ENCODE measurements at places on chromosomes 5 and 9. TPM values are rescaled to one million over a fixed set of nuclear protein-coding genes. Genes with fewer than 3 reads are reported as not detected.

DNA sequence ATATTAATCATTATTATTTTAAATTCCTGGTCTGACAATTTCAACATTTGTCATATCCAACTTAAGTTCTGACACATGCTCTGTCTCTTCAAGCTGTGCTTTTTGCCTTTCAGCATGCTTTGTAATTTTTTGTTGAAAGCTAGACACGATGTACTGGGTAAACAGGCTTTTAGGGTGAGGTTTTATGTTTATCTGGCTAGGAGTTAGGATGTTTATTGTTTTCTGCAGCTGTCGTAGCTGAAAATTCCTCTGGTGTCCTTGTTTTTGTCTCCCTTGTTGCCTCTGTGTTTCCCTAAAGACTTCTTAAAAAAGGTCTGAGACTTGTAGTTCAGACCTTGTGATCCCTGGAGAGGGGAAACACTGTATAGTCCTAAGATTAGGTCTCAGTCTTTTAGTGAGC lies 20.6 kb downstream of the TUT7 start:
- H3K36me3 ChIP-seq = peaks cover 72% of the 10 kb centered on the region
- no peak overlapping the region for H3K4me3 ChIP-seq
- no peaks in the 10 kb centered on the region for H3K27me3 ChIP-seq
- H3K27ac ChIP-seq = no peak overlapping the region

DNA sequence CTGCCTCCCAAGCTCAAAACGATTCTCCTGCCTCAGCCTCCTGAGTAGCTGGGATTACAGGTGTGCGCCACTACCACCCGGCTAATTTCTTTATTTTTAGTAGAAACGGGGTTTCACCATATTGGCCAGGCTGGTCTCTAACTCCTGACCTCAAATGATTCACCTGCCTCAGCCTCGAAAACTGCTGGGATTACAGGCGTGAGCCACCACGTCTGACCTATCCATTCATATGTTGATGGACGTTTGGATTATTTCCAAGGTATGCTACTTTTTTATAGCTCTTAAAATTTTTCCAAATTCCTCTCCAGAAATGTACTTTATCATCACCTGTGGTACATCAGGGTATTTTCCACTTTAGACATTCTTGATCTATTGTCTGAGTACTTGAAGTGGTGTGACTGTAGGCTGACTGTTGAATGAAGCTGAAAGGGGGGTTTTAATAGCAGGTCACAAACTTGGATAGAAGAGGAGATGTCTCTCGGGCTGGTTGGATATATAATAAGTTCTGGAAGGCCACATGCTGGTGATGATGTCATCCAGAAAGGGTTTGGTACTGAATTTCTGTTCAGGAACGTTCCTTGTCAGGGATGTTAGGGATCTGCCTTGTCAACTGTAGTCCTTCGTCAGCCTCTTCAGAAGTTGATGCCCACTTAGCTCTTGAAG lies 7.4 kb downstream of the CTNNA1 start:
- H3K36me3 ChIP-seq = peaks cover 51% of the 10 kb centered on the region
- H3K4me1 ChIP-seq = no peaks in the 10 kb centered on the region
- H3K4me3 ChIP-seq = no peak overlapping the region
- H3K27me3 ChIP-seq = no peaks in the 10 kb centered on the region

DNA sequence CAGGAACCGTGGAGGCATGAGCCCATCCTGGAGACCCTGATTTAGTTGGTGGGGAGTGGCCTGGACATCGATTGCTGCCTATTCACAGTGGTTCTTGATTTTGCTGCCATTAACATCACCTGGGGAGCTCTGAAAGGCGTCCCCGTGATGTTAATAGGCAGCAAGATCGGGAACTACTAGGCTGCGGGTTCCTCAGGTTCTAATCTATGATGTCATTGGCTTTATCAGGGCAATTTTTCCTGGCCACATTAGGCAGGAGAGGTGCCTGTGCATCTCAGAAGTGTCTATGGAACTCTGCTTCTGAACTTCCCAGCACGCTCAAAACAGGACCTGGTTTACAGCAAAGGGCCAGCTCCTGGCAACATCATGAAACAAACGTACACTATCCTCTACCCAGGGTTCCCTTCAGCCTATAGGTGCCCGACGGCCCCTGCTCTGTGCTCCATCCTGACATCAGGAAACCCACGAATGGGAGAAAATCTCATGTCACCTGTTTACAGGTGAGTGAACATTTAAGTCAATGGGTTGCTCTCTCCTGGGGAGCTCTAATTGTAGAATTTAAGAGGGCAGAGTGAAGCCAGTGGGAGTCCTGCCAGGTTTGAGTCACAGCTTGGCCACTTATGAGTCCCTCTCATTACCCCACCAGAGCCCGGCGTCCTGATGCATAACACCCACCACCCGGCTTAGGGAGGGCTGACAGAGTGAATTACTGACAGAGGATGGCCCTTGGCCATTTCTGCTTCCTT lies 49.4 kb downstream of the ROPN1L start:
- no peaks in the 10 kb centered on the region for H3K36me3 ChIP-seq
- DNase-seq = no peak
- H3K4me1 ChIP-seq = peaks cover 3% of the 10 kb centered on the region
- H3K27me3 ChIP-seq = peaks cover 34% of the 10 kb centered on the region

GRCh38 chr5:116675626-116675910 lies 100.9 kb upstream of the SEMA6A start:
- no peak for DNase-seq
- no peak overlapping the region for H3K27ac ChIP-seq
- H3K4me3 ChIP-seq = no peak overlapping the region
- H3K36me3 ChIP-seq = no peaks in the 10 kb centered on the region

- no peak for DNase-seq
- H3K27ac ChIP-seq = no peak overlapping the region
- no peaks in the 10 kb centered on the region for H3K27me3 ChIP-seq
- no peaks in the 10 kb centered on the region for H3K36me3 ChIP-seq
- no peak overlapping the region for H3K4me3 ChIP-seq
Observed at GRCh38 chr9:117516676-117517632, 102.1 kb upstream of the ASTN2 start.

DNA sequence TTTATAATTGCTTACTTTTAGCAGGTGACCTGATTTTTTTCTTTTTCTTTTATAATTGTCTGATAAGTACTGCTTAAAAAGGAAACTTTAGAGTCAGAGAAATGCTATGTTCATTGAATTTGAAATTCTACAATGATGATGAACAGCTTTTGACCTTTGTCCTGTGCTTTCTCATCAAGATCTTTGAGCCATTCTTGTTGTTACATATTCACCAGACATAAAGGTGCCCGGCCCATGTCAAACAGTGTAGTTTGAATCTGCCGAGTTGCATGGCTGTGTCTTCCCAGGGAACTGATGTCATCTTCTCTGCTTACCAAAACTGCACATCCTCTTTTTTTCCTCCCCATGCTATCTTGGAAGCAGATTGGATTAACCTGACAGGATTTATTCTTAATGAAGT lies 163.6 kb downstream of the LRRC70 start:
- H3K36me3 ChIP-seq = no peaks in the 10 kb centered on the region
- no peak for DNase-seq
- H3K27ac ChIP-seq = no peak overlapping the region

DNA sequence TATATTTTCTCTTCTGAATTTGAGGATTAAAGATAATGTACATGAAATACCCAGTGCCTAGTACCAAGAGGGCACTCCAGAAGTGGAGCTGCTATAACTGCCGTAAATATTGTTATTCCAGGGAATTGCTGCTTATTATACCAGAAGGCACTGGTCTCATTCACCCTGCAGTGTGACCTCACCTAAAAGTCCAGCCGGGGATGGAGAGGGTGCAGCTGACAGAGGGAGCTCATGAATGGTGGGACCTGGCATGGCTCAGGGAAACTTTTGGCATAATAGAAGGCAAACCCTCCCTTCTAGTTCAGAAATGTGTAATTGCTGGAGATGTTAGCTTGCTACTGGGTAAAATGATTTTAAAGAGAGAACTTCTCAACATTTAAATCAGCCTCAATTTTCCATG lies 108.5 kb downstream of the MVB12B start:
- no peak overlapping the region for H3K4me3 ChIP-seq
- H3K27ac ChIP-seq = no peak overlapping the region
- no peak for DNase-seq
- no peaks in the 10 kb centered on the region for H3K27me3 ChIP-seq
- H3K4me1 ChIP-seq = no peaks in the 10 kb centered on the region
- H3K36me3 ChIP-seq = no peaks in the 10 kb centered on the region

GRCh38 chr5:111820072-111820471 lies 63.1 kb upstream of the NREP start:
- H3K36me3 ChIP-seq = no peaks in the 10 kb centered on the region
- no peak for DNase-seq
- no peak overlapping the region for H3K4me3 ChIP-seq
- no peak overlapping the region for H3K27ac ChIP-seq
- H3K27me3 ChIP-seq = no peaks in the 10 kb centered on the region
- H3K4me1 ChIP-seq = peaks cover 8% of the 10 kb centered on the region

DNA sequence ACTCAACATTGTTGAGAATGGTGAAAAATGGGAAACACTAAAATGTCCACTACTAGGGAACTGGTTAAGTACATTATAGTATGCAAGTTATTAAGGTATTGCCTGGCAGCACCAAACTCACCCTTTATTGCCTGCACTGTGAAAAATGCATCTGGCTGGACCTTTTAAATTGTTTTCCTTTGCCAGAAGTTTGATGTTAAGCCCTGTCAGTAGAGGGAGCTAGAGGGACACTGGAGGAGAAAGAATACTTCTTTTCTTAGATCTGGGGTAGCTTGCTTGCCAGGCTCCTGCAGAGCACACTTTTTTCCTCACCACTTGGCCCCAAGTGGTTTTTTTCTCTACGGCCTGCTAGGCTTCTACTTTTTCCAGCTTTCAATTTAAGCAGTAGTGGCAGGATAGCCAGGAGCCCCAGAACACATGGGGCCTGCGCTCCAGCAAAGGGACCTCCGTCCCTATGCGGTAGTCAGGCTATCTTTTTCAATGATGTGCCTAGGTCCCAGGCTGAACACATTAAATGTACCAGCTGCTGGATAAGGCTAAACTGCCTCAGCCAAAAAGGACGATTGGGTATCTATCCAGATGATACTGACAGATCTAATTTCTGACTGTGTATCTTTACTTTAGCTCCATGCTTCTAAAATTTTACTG lies 8.0 kb upstream of the HABP4 start:
- H3K36me3 ChIP-seq = no peaks in the 10 kb centered on the region
- H3K4me1 ChIP-seq = no peaks in the 10 kb centered on the region
- H3K27ac ChIP-seq = no peak overlapping the region

- H3K27ac ChIP-seq = no peak overlapping the region
- no peaks in the 10 kb centered on the region for H3K4me1 ChIP-seq
- no peaks in the 10 kb centered on the region for H3K27me3 ChIP-seq
- DNase-seq = no peak
- H3K4me3 ChIP-seq = no peak overlapping the region
- H3K36me3 ChIP-seq = no peaks in the 10 kb centered on the region
Observed at GRCh38 chr9:108812396-108813025, 43.3 kb downstream of the ACTL7B start.

GRCh38 chr9:129173296-129174101 lies 4.6 kb downstream of the IER5L start:
- peaks cover 3% of the 10 kb centered on the region for H3K4me1 ChIP-seq
- DNase-seq = no peak
- no peak overlapping the region for H3K27ac ChIP-seq
- peak overlapping the region; percentile 90 for H3K4me3 ChIP-seq
- no peaks in the 10 kb centered on the region for H3K36me3 ChIP-seq

DNA sequence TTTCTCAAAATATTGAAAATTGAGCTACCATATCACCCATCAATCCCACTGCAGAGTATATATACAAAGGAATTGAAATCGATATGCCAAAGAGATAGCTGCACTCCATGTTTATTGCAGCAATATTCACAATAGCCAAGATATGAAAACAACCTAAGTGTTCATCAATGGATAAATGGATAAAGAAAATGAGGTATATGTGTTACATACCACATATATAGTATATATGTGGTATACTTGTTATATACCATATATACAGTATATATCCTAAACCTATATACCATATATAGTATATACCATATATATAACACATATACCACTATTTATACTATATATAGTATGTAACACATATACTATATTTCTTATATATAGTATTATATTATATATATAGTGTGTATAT lies 313.3 kb downstream of the ZNF608 start:
- H3K4me1 ChIP-seq = no peaks in the 10 kb centered on the region
- no peaks in the 10 kb centered on the region for H3K27me3 ChIP-seq
- H3K36me3 ChIP-seq = no peaks in the 10 kb centered on the region
- DNase-seq = no peak

DNA sequence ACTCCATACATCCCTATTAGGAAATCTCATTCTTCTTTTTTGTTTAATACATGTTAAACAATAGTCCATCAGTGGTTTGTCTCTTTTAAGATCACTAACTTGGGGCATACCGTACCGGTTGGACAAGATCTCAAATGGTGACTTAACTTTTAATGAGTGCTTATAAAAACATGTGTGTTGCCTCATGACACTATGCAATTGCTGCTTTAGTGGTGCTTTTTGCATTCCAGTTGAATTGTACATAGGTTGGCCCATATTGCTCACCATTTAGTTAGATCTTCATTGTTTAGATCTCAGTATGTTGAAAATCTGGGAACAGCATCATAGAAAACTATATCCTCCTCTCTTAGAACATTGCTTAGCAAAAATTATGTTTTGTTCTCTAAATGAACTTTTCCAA lies 17.8 kb downstream of the C9orf85 start:
- DNase-seq = no peak
- H3K4me3 ChIP-seq = no peak overlapping the region
- H3K27me3 ChIP-seq = no peaks in the 10 kb centered on the region
- no peaks in the 10 kb centered on the region for H3K4me1 ChIP-seq

- H3K4me3 ChIP-seq = no peak overlapping the region
- no peak for DNase-seq
- no peaks in the 10 kb centered on the region for H3K27me3 ChIP-seq
- peaks cover 45% of the 10 kb centered on the region for H3K36me3 ChIP-seq
- no peak overlapping the region for H3K27ac ChIP-seq
Observed at GRCh38 chr9:128885376-128885775, 3.4 kb downstream of the LRRC8A start.

- no peak for DNase-seq
- no peaks in the 10 kb centered on the region for H3K27me3 ChIP-seq
- no peak overlapping the region for H3K4me3 ChIP-seq
- no peaks in the 10 kb centered on the region for H3K4me1 ChIP-seq
- H3K36me3 ChIP-seq = no peaks in the 10 kb centered on the region
Observed at GRCh38 chr5:180142824-180143610, 66.0 kb downstream of the RASGEF1C start.

GRCh38 chr5:160833806-160834205 lies 18.2 kb downstream of the ATP10B start:
- H3K27me3 ChIP-seq = no peaks in the 10 kb centered on the region
- no peak overlapping the region for H3K27ac ChIP-seq
- no peak overlapping the region for H3K4me3 ChIP-seq
- no peaks in the 10 kb centered on the region for H3K4me1 ChIP-seq
- no peaks in the 10 kb centered on the region for H3K36me3 ChIP-seq
- DNase-seq = no peak

Gene PCDHB4
- total RNA-seq = 2.3 TPM

Gene HAVCR2
- 0.92 TPM for total RNA-seq

Gene NRARP
- 5.8 TPM for total RNA-seq

Gene FCN2
- total RNA-seq = not detected

Gene TYRP1
- not detected for total RNA-seq

Gene LAMC3
- 16.7 TPM for total RNA-seq

Gene FOXD4L4
- 0.18 TPM for total RNA-seq

Gene CDH9
- not detected for total RNA-seq

Data from endodermal cell (in vitro differentiated cells).